ENCODE measurements at places on chromosomes 2 and 18.

DNA sequence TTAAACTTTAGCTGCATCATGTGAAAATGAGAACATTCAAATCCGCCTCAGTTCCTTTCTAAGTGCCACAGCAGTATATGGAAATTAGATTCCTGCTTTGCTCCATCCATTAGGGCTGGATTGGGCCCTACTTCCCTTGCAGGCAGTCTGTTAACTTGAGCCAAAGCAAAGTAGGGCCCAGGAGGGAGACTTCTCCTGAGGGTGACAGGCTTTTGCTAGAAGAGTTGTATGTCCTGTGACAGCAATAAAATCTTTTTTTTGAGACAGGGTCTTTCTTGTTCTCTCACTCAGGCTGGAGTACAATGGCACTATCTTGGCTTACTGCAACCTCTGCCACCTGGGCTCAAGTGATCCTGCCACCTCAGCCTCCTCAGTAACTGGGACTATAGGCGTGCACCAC lies 28.1 kb downstream of the VIL1 start:
- no peak for DNase-seq

GRCh38 chr2:98539056-98539735 lies 69.1 kb downstream of the COA5 start:
- no peak for DNase-seq

DNA sequence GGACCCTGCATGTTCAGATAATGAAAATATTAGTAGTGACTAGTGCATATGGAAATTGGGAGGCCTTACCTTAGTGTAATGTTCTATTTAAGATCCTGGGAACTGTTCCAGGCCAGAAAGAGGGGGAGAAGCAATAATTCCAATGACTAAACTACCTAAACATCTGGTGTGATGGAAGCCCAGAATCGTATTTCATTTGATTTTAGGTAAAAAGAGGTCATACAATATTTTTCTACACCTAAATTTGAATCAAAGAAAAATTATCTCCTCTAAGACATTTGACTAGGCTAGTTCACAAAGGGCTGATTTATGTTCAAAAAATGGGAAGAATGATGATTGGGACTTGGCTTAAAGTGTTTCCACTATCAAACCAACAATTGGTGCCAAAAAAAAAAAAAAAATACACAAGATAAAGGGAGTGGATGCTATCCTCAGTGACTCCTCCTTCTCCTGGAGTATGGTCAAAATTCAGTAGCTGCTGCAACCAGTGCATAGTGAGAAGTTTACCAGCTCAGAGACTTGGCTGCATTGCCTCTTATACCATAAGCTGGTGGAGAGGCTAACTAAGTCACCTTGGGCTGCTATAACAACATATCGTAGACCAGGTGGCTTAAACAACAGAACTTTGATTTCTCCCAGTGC lies 1038.3 kb upstream of the ACVR2A start:
- peak; percentile 61 for DNase-seq

DNA sequence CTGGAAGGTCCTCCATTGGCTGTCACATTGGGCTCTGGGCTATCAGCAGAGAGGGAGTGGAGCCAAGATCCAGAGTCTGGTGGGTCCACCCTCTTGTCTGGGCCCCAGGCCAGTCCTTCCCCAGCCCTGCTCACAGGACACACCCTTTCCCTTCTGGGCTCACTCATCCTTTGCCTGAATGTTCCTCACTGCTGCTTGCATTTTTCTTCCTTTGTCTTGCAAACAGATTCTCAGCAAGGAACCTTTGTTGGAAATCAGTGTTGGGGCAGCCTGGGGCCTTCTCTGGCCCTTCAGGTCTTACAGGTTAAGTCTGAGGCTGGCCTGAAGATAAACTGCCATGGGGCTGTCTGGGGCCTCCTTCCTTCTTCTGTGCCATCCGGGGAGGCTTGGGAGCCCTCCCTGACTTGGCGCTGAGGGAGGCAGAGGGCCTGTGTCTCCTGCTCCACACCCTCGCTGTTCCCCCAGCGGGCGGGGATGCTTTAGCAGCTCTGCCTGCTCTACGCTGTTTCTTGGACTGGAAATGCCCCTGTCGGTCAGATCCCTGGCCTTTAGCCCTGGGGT lies 11.5 kb upstream of the CELF4 start:
- DNase-seq, result no peak

GRCh38 chr18:74154716-74155115 lies 6.4 kb downstream of the TIMM21 start:
- no peak for DNase-seq

- DNase-seq, result peak; percentile 53
Observed at GRCh38 chr2:44244135-44244871, 31.0 kb upstream of the SLC3A1 start.

- no peak for DNase-seq
Observed at GRCh38 chr2:208319391-208319790, 53.3 kb downstream of the PIKFYVE start.

GRCh38 chr2:128513961-128514283 lies 195.3 kb upstream of the HS6ST1 start:
- no peak for DNase-seq

DNA sequence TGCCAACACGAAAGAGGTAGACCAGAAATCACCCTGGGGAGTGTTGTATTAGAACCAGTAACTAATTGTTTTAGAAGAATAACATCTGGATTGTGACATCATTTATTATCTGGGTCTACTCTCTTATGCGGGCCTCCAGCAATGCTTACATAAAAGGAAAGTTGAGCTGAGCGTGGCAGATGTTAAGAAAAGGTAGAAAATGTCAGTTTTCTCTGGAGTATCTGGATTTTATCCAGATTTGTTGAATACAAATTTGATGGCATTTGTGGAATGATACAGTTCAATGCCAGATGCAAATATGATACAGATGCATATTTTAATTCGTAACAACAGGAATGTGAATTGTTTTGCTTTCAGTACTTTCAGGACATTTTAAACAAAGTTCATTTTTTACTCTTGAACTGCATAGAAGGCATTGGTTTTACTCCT lies 90.3 kb downstream of the PRPF40A start:
- peak; percentile 41 for DNase-seq

DNA sequence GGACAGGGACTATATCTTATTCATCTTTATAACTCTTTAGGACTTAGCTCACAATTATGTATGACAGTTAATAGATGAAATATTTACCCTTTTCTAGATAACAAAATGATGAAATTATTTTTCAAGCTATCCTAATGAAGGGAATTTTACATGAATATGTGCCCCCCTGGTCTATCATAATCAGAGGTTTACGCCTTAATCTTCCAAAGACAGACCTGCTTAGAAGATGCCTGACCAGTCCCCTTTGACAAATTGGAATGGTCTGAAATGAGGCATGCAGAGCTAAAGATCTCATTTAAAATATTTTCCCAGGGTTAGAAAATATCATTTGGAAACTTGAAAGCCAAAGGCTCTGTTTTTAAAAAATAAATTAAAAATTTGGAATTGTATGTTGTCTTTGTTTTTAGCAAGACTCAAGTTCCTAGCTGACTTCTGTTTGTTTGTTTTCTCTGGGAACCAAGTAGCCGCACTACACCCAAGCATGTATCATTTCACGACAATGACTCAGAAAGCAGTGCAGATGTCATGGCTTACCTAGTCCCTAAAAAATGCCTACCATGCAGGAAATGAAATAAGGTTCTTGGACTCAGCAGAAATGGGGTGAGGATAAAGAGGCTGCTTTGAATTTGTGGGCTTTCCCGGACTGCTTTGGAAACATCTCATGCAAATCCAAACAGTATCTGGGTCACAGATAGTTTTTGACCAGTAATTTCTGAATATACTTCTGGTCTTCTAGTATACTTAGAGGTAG lies 162.1 kb downstream of the ZEB2 start:
- DNase-seq, result peak; percentile 94

GRCh38 chr18:48100165-48100575 lies 169.7 kb upstream of the SMAD2 start:
- no peak for DNase-seq

DNA sequence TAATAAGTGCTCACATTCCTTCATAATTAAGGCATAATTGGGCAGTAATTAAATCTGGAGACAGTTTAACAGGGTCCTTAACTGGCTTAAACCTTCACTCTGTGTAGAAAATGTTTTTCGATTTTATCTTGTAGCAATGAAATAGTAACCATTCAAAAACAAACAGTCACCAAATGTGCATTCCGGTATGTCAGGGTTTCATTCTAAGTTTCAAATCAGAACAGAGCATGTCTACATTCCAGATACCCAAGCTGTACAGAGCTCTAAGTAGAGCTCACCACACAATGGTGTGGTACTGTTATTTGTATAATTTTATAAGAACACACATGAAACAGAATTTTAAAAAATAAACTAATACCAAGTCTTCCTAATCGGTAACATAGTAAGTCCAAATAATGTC lies 52.6 kb downstream of the SMAD2 start:
- no peak for DNase-seq

DNA sequence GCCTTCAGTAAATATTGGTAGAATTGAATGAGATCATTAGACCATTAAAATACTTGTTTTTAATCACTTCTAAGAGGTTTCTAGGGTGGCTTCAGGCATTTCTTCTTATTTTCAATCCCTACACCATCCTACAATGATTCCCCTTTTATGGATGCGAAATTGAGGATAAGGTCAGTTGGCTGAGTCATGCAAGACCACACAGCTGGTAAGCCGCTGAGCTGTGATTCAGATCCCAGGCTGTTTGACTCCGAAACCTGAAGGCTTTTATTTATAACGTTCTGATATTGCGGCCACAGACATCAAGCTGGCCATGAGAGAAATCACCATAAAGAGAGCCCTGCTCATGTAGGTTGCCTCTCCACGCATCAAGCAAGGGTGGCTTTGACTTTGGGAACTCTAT lies 133.4 kb downstream of the VAPA start:
- peak; percentile 60 for DNase-seq

GRCh38 chr18:41155025-41155424 lies 800.0 kb upstream of the PIK3C3 start:
- DNase-seq, result no peak

- no peak for DNase-seq
Observed at GRCh38 chr2:219851169-219851568, 223.7 kb downstream of the SLC4A3 start.

DNA sequence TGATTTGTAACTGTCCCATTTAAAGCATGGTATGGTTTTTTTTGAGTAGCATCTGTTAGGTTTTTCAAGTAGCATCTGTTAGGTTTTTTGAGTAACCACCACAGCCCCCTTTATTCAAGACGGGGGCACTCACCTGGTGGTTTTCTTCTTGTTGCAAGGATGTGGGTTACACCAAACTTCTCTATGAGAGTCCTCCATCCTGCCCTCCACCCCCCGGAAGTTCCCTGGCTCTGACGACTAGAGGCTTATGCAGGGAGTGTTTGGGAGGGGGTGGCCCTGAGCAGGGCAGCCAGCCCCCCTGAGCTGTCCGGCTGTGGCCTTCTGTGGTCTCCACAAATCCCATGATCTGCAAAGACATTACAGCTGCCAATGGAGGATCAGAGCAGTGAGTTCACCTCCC lies 39.3 kb downstream of the MTCL1 start:
- DNase-seq, result no peak

DNA sequence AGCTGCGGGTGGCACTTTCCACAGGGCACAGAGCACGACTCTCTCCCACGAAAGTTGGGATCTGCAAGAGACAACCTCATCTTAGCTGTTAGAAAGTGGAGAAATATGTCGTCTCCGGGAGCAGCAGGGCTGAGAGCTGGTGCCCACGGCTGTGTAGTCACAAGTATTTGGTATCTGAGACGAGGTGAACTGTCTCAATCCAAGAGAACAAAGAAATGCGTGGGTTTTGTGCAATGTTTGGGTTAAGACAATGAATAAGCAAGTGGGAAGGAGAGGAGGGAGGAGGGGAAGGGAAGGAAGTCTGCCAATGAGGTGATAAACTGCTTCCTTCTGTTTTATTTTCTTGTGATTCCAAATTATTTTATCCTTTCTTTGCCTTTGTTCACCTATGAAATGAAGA lies 18.0 kb downstream of the DYTN start:
- no peak for DNase-seq

GRCh38 chr18:49652881-49653724 lies 91.2 kb downstream of the LIPG start:
- DNase-seq, result no peak

DNA sequence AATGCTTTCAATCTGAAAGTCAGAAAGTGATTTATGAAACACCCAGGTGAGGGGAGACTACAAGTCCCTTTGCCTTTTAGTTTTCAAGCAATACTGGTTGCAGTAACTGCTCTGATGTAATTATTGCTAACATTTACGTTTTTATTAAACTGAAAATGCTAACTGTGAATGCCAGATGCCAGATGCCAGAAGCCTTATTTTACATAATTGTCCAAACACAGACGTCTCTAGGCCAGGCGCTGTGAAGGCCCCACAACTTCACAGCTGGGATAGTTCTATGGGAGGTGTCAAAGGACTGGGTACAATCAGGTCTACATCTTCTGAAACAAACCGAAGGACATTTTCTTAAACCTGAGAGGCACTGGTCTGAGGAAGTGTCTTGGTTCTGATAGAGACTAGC lies 27.5 kb upstream of the MSGN1 start:
- no peak for DNase-seq

DNA sequence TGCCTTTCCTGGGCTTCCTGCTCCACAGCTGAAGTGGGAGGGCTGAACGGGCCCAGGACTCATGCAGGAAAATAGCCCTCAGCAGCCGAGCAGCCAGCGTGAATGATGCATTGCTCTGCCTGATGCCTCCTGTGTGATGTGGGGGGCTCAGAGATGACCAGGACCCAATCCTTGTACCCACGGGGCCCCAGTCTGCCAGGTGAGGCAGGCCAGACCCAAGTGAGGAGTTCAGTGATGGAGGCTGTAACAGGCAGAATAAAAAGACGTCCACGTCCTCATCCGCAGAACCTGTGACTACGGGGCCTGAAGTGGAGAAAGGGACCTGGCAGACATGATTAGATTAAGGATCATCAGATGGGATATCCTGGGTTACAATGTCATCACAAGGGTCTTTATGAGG lies 194.9 kb upstream of the HDAC4 start:
- no peak for DNase-seq

DNA sequence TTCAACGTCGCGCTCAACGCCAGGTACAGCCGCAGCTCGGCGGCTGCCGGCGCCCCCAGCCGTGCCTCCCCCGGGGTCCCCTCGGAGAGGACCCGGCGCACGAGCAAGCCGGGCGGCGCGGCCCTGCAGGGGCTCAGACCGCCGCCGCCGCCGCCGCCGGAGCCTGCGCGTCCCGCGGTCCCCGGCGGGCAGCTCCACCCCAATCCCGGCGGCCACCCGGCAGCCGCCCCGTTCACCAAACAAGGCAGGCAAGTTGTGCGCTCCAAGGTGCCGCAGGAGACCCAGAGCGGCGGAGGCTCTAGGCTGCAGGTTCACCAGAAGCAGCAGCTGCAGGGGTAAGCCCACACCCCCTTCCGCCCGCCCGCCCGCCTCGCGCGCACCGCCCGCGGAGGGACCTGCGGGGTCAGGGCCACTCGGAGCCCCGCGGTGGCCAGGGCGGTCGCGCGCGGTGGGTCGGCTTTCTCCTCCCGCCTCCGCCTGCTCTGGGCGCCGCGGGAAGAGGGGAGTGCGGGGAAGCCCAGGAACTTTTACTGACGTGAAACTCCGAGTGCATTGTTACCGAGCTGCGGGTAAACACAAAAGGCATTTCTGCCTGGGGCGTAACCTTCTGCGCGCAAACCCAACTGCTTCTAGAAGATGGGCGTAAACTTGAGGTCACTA lies 861 bp downstream of the LTBP1 start:
- DNase-seq, result no peak

- DNase-seq, result peak; percentile 93
Observed at GRCh38 chr18:3595369-3596273, 145.6 kb downstream of the TGIF1 start.

GRCh38 chr2:43333101-43333655 lies 106.8 kb upstream of the ZFP36L2 start:
- no peak for DNase-seq

GRCh38 chr18:26432651-26433424 lies 115.5 kb downstream of the KCTD1 start:
- no peak for DNase-seq

- DNase-seq, result peak; percentile 52
Observed at GRCh38 chr2:226796012-226796839, 3.4 kb downstream of the IRS1 start.

GRCh38 chr18:54480616-54481015 lies 110.4 kb upstream of the DYNAP start:
- no peak for DNase-seq

Data from foreskin fibroblast (primary cell).